Posterior cingulate gyrus (tissue), 11 donors: ENCODE measurements at places on chromosomes 11 and 22.

DNA sequence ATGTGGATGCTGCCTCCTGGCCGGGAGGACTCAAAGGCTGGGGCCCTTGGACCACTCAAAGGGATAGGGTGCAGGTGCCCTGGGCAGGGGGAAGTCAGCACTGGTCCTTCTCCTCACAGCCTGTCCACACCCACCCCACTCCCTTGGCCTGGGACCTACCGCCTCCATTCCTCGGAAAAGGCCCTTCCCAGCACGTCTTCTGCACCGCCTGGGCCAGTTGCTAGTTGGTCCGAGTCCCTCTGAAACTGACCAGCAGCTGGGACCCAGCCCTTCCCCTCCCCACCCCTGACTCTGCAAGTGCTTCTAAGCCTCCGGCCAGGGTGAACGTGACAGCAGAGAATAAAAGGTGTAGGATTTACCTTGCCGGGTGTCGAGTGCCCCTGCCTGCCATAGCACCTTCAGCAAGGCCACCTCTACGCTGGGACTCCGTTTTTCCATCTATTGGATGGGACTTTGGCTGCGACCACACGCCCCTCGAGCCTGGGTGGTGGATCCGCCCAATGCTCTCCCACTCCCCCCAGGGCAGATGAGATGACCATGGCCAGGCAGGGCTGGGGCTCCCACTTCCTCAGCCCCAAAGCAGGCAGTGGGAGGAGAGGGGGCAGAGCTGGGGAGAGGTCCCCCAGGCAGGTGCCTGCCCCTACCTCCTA is 37.3 kb downstream of the OSBPL5 start:
- no peak for DNase-seq

DNA sequence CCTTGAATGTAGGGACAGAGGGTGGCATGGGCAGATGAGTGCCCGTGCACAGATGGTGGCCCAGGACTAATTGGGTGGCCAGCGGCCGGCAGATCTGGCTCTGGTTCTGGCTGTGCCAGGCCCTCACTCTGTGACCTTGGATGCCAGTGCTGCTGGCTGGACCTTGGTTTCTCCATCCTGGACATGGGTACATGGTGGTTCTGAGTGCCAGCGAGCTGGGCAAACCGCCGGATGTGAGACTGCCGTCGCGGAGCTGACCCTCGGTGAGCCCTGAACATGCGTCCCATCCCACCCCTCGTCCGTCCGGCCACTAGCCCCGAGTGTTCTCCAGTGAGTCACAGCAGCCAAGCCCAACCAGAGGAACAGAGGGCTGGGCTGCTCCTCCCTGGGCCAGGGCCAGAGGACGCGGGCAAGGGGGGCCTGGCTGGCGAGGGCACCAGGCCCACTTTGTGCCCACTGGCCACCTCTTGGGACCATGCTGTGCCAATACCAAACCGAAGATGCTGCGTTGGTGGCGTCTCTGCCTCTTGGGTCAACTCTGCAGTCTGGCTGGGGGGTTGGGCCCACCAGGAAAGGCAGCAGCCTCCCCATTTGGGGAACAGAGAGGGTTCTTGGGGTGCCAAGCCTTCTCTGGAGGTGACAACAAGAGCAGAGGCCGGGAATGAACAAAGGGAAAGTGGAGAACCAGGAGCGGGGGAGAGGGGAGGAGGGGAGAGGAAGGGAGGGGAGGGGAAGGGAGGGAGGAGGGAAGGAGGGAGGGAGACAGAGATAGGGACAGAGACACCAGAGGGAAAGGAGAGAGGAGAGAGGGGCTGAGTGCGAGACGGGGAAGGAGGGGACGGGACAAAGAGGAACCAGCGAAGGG is 10.7 kb downstream of the LSP1 start:
- DNase-seq: peak; percentile 76

GRCh38 chr22:28075358-28075981 is 156.4 kb upstream of the PITPNB start:
- no peak for DNase-seq

DNA sequence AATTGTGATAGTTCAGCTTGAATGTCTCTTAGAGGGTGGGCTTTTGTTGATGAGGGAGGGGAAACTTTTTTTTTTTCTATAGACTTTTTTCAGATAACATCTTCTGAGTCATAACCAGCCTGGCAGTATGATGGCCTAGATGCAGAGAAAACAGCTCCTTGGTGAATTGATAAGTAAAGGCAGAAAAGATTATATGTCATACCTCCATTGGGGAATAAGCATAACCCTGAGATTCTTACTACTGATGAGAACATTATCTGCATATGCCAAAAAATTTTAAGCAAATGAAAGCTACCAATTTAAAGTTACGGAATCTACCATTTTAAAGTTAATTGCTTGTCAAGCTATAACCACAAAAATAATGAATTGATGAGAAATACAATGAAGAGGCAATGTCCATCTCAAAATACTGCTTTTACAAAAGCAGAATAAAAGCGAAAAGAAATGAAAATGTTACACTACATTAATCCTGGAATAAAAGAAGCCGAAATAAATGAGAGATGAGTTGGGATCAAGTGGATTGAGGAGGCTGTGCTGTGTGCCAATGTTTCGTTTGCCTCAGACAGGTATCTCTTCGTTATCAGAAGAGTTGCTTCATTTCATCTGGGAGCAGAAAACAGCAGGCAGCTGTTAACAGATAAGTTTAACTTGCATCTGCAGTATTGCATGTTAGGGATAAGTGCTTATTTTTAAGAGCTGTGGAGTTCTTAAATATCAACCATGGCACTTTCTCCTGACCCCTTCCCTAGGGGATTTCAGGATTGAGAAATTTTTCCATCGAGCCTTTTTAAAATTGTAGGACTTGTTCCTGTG is 3.9 kb downstream of the MALAT1 start:
- DNase-seq: no peak

DNA sequence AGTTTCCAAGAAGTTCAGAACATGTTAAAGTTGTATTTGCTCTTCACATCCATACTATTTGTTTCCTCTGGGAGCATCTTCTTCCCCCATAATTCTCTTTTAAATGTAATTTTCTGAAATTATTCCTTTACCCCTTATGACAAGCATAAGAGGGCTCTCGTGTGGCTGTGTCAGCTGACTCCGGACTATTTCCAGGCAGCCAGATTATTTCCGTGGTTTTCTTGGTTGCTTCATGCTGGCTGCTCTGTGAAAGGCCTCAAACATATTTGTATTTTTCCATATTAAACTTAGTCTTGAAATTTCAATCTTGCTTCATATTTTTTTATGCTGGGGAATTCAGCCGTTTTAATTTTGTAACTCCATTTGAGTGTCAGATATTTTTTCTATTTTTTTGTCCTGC is 2.8 kb upstream of the MMP1 start:
- no peak for DNase-seq

DNA sequence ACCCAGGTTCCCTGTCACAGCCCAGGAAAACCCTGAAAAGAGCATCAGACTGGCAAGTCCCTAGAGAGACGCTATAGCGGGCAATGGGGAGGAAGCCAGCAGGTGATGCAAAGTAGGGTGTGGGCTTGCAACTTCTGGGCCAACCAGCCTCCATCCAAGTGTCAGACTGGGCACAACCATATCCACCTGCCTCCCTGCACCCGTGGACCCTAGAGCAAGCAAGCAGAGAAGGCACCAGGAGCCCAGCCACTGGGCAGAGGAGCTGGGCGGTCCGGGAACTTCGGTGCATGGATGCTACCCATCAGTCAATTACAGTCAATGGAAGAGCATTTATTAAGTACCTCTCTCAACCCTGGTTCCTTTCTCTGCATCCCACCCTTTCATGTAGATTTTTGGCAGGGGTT is 2.8 kb downstream of the NECTIN1 start:
- no peak for DNase-seq

DNA sequence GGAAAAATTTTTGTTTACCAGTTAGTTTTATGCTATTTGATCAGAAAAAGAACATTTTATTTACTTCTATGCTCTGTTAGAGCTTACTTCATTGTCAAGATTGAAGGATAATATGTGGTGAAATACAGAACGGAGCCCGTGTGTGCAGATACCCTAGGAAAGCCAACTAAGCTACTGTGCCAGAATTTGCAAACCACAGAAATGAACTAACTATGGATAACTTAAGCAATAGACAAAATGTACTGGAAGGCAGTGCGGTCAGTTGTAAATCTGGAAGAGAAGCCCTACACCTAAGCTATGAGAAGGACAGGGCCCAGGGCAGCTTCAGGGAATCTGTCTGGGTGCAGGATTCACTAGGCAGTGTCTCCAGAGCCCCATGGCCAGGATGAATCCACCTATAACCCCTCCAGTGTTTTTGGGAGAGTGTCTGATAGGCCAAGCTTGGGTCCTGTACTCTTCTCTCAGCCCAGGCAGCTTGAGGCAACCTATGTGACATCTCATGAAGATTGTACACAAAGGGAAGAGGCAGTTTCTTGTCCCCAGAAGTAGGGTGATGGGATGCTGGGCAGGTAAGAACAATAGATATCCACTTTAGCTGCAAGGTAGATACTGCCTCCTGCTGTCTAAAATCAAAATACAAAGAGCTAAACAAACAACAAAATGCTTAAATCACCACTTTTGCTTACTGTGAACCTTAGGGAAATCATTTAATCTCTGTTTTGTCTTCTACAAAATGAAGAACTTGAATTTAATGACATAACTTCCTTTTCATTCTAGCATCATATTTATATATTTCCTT is 12.1 kb downstream of the MMP7 start:
- DNase-seq: no peak

- DNase-seq: no peak
Observed at GRCh38 chr11:67666303-67666645, 8.1 kb downstream of the ALDH3B2 start.

- no peak for DNase-seq
Observed at GRCh38 chr11:95919514-95919913, 4.4 kb downstream of the MTMR2 start.

DNA sequence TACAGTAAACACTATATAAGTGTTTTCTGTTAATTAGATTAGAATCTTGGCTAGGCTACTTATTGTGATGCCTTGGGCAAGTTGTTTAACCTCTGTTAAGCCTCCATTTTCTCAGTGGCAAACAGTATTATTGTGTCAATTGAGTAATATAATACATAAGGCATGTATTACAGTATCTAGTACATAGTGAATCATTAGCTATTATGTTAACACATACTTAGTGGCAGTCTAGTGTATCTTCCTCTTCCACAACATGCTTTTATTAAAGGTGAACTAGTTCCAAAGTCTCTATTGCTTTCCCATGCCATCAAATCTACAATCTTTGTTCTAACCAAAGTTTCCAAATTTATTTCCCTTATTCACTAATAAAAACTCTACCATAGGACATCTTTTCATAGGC is 200.9 kb downstream of the SOX6 start:
- DNase-seq: no peak

GRCh38 chr11:16166571-16166970 is 189.8 kb downstream of the SOX6 start:
- no peak for DNase-seq

DNA sequence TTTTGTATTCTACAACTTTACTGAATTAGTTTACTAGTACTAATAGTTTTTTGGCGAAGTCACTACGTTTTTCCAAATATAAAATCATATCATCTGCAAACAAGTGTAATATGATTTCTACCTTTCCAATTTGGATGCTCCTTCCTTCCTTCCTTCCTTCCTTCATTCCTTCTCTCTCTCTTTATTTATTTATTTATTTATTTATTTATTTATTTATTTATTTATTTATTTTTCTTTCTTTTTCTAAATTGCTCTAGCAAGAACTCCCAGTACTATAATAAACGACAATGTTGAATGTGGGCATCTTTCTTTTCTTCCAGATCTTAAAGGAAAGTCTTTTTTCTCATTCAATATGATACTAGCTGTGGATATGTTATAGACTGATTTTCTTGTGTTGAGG is 656.0 kb upstream of the LUZP2 start:
- no peak for DNase-seq

DNA sequence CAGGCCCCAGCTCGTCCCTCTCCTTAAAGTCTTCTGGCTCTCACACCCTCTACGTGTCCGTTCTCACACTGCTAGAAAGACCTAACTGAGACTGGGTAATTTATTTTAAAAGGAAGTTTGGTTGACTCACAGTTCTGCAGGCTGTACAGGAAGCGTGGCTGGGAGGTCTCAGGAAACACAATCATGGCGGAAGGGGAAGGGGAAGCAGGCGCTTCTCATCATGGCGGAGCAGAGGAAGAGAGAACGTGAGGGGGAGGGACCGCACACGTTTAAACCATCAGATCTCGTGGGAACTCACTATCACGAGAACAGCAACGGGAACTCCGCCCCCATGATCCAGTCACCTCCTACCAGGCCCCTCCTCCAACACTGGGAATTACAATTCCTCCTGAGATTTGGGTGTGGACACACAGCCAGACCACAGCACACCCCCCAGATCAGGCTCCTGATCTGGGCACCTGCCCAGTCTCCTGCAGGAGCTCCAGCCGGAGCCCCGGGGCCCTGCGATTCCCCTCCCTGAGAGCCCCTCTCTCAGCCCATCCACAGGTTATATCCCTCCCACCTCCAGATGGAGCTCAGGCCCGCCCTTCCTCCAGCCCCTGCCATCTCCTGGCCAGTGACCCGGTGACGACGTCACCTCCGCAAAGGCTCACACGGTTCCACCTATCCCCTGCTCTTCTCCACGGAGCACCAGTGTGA is 170.2 kb downstream of the BRD1 start:
- peak; percentile 7 for DNase-seq

- no peak for DNase-seq
Observed at GRCh38 chr11:116294630-116295029, 478.2 kb downstream of the BUD13 start.

- no peak for DNase-seq
Observed at GRCh38 chr22:29342177-29342576, 26.7 kb upstream of the RASL10A start.

- no peak for DNase-seq
Observed at GRCh38 chr22:48901324-48901723, 926.3 kb downstream of the BRD1 start.

- DNase-seq: peak; percentile 60
Observed at GRCh38 chr11:18802381-18803257, 11.0 kb upstream of the PTPN5 start.

- DNase-seq: no peak
Observed at GRCh38 chr11:47887910-47888569, 39.9 kb upstream of the NUP160 start.

- peak; percentile 92 for DNase-seq
Observed at GRCh38 chr11:73141309-73142127, 600 bp downstream of the FCHSD2 start.

- no peak for DNase-seq
Observed at GRCh38 chr11:132300283-132300682, 929.9 kb downstream of the NTM start.

GRCh38 chr11:19200410-19201201 is 1.2 kb downstream of the CSRP3 start:
- DNase-seq: no peak

DNA sequence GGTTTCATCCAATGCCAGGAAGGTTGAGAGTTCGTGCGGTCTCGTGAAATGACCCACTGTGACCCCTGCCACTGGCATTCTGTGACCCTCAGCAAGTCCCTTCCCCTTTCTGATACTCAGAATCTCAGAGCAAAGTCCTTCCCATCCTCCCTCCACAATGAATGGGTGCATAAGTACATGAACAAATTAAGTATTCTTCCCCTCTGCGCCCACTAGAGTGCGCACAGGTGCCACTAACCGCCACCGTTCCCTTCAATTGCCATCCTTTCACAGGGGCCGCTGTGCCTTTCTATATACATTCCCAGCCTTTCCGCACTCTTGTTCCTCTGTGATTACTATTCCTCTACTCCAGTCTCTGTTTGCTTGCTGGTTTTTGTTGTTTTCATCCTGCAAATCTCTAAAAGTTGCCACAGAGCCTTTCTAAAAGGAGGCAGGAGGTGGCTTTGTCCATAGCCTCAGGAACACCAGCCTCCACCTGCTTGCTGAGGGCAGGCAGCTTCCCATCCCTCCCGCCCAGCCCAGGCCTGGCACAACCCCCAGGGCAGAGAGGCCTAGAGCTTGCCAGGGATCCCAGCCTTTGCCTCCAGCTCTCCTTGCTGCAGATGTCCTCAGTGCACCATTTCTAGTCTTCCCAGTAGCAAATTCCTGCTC is 6.7 kb upstream of the AP1B1 start:
- peak; percentile 72 for DNase-seq

- DNase-seq: no peak
Observed at GRCh38 chr22:22834204-22834603, 53.4 kb upstream of the IGLL5 start.
